NCI-H2171 treated with DMSO at 0.1 percent for 48 hours (cell line): ENCODE measurements at places on chromosomes 7 and 10.
A peak's percentile ranks its signal among the peaks of the same experiment; 100 is the strongest.

- DNase-seq: peak; percentile 14
Observed at GRCh38 chr10:127524908-127525665, 24.0 kb upstream of the NPS start.

GRCh38 chr10:120783867-120784266, 67.3 kb upstream of the WDR11 start:
- no peak for DNase-seq

DNA sequence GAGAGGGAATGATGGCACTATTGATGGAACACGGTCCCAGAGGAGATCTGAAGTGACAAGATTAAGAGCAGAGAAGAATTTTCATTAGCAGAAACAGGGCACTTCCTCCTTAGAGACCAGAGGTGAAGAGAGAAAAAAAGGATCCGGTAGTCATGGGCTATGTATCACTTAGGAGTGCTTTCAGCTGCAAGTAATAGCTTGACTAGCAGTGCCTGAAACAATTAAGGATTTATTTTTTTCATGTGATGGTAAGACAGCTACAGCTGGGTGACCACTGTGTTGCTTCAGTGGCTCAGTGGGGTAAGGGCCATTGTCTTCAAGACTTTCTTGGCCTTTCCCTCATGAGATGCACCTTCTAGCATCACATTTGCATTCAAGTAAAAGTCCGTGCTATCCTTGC, 515.1 kb upstream of the GALNT17 start:
- DNase-seq: no peak

- DNase-seq: no peak
Observed at GRCh38 chr7:33979807-33980355, 74.5 kb downstream of the BMPER start.

DNA sequence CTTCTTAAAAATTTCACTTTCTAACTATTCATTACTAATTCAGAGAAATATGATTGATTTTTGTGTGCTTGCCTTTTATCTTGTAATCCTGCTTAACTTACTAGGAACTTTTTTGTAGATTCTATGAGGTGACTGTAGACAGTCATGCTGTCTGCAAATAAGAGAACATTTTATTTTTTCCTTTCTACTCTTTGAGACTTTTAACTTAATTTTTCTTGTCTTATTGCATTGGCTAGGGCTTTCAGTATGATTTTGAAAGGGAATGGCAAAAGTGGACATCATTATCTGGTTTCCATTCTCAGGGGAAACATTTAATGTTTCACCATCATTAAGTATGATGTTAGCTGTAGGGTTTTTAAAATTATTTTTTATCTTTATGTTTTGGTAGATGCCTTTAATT, 23.6 kb downstream of the TBC1D12 start:
- no peak for DNase-seq

DNA sequence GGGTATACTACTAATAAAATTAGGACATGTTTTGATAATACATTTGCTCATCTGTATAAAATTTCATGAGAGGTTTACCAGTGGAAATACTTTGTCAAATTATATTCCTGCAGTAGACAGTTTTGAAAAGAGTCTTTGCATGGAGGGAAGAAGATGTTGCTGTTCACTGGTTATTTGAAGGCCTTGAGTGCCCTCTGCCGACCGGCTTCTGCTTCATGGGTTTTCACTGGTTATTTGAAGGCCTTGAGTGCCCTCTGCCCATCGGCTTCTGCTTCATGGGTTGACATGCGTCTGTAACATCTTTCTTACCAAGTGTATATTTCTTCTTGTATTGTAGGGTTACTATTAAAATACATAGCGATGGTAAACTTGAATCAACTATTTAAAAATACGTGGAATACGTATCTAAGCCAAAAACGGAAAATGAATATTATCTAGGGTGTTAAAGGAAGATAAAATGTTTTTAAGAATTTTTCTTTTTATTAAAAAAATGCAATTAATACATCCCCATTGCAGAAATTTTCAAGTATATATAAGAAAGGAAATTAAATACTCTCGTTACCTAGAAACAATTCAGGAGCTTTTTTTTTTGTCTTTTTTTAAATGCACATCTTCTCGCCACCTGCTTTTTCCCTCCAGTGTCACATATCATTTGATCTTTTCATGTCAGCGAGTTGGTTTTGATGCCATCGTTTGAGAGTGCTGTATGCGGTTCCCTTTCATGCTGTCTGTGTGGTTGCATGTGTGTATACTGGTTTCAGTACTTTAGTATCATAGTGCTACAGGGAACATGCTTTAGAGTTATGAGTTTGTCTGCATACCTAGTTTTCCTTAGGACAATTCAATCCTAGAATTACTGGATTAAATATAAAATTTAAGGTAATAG, 73.4 kb downstream of the SHH start:
- DNase-seq: peak; percentile 71

DNA sequence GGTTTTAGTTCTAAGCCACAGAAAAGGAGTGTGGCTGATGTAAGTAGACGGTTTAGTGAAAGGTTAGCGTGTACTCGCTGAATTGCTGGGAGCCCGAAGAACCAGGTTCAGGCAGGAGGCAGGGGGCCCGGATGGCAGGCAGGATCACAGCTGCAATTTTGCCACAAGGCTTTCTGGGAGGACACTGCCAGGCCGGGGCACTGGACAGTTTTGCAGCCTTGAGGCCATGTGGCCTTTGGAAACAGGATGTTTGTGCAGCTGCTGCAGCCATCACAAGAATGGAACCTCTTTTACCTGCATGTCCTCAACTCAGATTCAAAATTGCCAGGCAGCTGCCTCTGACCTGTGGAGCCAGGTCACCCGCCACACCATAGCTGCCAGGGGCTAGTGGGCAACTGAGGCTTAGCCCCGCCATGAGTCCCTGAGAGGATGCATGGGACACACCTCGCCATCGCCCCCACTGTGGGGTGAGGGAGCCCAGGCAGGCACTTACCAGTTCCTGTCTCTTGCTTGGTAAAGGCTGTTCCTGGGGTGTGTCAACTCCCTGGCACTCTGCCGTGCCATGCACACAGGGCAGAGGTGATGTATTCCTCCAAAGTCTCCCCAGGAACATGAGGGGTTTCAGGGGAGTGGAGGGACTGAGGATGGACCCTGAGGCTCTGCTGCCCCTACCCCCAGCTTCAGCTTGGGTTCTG, 188.6 kb downstream of the RPS24 start:
- DNase-seq: no peak

GRCh38 chr7:121271916-121272315, 56.9 kb upstream of the WNT16 start:
- no peak for DNase-seq

- no peak for DNase-seq
Observed at GRCh38 chr7:17104419-17104818, 194.0 kb upstream of the AHR start.

- DNase-seq: no peak
Observed at GRCh38 chr7:14195871-14196270, 206.4 kb upstream of the ETV1 start.

GRCh38 chr7:2014391-2015241, 218.1 kb downstream of the MAD1L1 start:
- no peak for DNase-seq

DNA sequence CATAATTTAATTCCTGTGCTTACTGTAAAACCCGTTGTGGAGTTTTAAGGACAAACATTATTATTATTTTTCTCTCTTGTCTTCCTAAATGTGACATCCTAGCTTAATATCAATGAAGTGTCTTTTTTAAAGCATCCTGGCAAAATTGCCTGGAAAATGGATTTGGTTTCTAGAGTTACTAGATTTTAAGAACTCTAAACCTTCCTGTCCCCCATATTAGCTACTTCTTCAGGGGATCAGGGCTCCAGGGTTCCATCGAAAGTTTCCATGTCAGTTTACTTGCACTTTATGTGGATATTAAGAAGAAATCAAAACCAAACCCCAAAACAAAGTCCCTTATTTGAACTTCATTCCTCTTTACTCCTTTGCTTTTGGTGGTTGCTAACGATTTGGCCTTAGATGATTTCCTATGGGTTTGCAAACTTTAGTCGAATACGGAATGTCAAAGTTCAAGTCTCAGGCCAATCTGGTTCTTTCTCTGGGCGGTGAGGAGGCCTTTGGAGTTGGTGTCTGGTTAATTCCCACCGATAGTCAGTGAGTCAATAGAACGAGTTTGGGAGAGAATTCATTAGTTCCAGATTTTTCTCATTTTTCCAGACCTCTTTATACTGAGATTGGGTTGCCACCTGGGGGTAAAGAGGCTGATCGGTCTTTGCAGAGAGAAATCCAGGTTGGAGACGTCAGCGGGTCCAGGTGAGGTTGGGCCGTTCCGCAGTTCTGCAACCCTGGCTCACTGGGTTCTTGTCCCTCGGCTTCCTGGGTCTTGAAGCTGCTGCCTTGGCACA, 1.1 kb downstream of the CUX1 start:
- DNase-seq: no peak

GRCh38 chr7:70763961-70764691, 367.8 kb upstream of the GALNT17 start:
- no peak for DNase-seq

DNA sequence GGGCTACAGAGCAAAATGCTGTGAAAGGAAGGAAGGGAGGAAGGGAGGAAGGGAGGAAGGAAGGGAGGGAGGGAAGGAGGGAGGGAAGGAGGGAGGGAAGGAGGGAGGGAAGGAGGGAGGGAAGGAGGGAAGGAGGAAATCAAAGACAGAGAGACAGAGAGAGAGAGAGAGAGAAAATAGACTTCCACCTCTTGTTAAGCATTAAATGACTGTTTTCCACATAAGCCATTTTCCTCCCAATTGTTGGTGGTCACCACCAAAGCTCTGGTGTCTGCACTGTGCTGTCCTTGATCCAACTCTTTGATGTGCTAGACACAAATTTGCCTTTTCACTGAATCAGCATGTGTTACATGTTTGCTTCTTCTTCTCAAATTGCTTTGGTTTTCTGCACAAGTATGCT, 90.7 kb upstream of the INHBA start:
- DNase-seq: no peak

GRCh38 chr7:127600885-127601284, 7.3 kb downstream of the FSCN3 start:
- no peak for DNase-seq

DNA sequence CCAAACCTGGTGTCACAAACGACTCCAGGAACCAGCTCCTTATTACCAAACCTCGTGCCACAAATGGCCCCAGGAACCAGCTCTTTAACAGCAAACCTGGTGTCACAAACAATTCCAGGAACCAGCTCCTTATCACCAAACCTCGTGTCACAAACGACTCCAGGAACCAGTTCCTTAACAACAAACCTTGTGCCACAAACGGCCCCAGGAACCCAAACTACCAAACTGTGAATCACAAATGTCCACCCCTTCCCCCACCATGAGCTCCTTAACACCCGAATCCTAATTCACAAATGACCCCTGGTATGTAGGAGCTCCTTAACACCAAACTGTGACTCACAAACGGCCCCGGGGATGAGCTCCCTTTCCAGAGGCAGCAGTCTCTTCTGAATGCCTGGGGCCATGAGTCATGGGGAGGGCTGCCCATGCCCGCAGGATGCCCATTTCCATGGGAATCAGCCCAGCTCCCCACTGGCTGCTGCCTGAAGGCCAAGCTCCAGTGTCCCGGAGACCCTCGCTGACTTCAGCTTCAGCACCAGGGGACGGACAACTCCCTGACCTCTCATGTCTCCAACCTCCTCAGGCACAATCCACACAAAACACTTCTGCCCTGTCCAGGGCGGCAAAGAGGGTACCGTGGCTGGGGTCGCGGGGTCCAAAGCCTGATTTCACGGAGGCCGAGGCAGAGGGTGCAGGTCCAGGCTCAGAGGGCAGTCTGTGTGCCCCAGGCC, 213.1 kb downstream of the ELFN1 start:
- DNase-seq: no peak
